ENCODE measurements at places on chromosomes 2 and 18.

- DNase-seq: no peak
Observed at GRCh38 chr2:86703704-86704361, 16.3 kb upstream of the RMND5A start.

DNA sequence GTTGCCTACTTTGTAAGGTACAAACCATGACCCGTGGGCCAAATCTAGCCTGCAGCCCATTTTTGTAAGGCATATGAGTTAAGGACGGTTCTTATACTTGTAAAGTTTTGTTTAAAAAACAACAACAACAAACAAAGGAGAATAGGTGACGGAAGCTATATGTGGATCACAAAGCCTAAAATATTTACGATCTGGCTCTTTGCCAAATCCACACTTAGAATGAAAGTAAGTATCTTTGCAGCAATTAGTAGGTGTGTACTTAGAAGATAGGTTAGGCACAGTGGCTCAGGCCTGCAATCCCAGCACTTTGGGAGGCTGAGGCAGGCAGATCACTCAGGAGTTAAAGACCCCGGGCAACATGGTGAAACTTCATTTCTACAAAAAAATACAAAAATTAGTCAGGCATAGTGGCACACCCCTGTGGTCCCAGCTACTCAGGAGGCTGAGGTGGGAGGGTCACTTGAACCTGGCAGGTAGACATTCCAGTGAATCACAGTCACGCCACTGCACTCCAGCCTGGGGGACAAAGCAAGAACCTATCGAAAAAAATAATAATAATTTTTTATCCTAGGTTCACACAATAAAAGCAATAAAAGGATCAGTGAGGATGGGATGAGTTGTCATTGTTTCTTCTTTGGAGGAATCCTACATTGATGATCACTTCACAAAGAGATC is 57.8 kb upstream of the CTAGE1 start:
- no peak for DNase-seq

- DNase-seq: no peak
Observed at GRCh38 chr2:60804473-60804872, 48.4 kb downstream of the PAPOLG start.

- no peak for DNase-seq
Observed at GRCh38 chr18:32026491-32027086, 8.0 kb downstream of the RNF125 start.

DNA sequence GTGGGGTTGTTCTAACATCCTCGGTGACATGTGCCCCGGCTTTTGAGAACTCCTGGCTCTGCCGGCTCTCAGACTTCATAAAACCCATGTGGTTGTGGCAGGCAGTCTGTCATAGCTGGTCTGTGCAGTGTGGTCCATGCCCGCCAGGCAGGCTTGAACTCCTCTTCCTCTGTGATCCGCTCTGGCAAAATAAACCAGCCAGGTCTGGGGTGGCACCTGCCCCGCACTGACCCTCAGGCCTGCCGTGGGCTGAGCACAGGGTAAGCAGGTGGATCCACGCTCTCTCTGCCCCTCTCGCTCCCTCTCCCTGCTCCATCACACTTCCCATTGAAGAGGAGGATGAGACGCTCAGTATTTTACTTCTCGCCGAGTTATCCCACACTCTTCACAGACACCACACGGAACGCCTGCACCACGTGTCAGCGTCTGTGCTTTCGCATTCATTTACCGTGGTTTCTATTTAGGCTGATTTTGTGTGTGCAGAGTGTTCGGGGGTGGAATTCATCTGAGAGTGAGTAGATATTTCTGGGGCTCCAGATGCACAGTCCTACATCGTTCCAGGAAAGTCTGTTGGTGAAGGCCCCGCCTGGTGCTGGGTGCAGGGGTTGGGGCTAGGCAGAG is 56.4 kb downstream of the RTP5 start:
- DNase-seq: no peak

DNA sequence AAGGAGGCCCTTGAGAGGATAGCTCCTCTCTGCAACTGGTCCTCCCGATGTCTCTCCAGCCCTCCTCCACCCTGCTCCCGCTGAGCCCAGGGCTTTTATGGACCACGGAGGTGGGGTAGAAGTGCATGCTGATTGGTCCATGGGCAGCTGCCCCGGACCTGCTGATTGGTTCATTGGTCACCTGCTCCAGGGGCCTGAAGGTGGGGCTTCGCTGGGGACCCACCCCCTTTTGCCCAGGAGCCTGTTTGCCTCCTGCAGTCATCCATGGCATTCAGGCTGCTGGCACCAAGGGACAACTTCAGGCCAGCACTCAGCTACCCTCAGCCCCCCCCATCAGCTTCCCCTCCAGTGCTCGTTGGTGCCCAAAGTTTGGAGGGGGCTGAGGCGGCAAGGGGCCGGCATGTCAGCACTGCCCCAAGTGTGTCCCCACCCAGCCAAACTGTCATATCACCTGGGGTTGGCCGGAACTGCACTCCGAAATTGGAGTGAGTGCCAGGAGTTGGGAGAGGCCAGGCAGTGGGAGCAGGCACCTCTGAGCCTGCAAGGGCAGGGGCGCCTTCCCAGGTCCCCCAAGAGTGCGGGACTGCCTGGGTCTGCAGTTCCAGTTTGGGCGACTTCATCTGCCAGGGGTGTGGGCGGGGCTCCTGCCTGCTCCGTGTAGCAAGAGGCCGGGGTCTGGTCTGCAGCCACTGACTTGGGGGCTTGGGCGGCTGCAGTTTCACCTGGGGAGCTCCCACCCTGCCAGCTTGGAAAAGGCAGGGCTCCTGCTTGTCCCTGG is 288.9 kb downstream of the RDH14 start:
- no peak for DNase-seq

DNA sequence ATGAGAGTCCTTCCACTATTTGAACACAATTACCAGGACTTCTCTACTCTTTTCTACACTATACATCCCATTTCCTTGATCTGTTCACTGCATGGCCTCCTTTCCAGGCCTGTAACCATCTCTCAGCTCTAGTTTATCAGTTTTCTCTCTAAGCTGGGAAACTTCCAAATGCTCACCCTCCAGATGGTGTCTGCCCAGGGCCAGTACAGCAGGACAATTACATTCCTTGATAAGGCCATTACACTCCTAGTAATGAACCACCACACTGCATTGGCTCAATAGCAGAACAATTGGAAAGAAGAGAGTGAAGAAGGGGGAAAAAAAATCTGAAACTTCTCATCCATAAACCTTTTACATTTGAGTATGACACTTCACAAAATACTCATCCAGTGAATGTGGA is 359.1 kb downstream of the ALK start:
- no peak for DNase-seq

GRCh38 chr2:11169333-11169732 is 14.1 kb downstream of the SLC66A3 start:
- DNase-seq: no peak

DNA sequence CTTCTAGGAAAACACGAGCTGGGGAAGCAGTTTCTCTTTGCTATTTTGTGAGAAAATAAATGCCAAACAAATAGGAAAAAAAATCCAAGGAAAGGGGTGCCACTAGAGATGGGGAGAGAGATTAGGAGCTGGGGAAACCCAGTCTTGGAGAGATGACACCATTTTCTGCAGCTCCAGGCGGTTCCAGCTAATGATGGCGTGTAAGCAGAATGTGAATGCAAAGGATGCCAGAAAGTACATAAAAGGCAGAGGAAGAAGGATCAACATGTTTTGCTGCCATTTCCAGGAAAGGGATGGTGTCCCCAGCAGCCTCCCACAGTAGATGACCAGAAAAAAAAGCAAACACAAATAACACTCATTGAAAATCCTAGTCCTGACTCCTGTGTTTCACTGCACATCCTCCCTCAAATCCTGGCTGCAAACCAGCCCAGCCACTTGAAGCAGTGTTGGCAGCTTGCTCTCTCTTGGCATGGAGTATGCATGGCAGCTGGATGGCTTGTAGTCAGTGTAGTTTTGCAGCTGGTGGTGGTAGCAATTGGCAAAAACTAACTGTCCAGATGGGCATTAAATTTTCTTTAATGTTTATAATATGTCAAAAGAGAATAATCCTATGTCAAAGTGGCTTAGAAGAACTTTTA is 93.6 kb downstream of the FTCDNL1 start:
- DNase-seq: no peak

DNA sequence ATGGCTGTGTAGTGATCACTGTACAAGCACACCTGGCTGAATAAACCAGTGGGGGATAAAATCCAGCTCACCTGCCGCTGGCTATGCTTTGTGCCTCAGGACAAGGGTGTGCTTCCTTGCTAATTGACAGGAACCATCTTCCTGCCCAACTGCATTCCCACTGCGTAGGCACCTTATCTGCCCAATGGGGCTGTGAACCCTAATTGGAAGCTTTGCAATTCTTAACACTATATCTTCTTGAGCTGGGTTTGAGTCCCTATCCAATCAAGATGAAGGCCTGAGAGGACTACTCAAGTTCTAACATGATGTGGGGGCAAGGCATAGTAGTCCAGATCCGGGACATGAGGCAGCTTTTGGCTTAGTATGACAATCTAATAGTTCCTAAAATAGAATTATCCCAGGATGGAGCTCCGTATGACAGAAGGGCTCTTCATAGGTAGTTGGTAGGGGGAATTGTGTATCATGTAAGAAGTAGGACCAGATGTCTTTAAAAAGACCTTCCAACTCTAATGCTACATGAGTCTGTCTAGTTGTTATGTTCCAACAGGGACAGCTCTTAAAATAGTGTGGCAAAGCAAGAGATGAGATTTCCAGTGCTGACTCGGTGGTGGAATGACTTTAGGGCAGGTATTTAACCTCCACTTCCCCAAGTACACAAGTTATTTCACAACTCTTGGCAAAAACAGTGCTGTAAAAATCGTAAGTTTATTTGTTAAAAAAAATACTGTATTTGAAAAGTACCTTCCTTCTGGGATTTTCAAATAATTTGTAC is 2.3 kb upstream of the TMEM150A start:
- DNase-seq: no peak

DNA sequence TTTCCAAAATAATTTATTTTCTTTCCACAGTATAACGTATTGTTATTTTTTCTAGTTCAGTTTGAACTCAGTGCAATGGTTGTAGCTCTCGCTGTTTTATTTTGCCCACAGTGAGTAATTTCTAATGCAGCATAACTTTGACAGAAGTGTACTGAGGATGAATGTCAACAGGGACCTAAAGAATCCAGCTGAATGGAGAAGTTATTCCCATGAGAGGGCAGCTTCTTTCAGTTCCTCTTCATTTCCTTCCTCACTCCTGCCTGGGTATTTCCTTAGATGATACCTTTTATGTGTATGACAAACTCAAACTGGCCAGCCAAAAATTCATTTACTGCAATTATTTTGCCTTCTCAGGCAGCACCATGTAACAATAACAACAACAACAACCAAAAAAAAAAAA is 1223.1 kb upstream of the ZEB2 start:
- DNase-seq: no peak

DNA sequence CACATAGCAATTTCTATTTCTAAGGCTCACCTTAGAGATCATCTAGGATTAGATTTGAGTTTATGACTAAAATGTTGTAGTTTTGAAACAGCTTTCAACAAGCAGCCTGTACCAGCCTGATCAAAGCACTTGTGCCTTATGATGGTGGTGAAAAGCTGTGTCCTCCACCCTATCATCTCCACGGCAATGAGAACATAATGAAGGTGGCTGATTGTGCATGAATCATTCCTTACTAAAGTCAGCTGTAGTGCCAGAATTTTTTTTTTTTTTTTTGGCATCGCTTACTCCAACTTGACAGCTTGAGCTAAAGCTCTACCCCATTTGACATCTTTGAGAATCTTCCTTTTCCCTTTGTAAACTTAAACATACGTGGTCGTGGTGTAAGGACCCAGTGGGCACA is 86.0 kb downstream of the DCC start:
- DNase-seq: no peak

GRCh38 chr2:156110890-156111289 is 221.6 kb downstream of the NR4A2 start:
- DNase-seq: peak; percentile 13

DNA sequence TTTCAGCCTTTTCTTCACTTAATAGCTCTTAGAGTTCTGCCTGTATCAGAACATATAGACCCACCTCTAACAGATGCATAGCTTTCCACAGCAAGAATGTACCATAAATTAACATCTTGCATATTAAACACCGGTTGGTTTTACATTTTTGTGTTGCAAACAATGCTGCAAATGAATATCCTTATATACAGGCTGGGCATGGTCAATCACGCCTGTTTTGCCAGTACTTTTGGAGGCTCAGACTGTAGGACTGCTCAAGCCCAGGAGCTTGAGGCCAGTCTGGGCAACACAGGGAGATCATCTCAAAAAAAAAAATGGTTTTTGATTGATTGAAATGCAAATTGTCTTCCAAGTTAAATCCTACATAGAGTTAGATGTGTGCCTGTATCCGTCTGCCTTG is 1.5 kb upstream of the LCT start:
- no peak for DNase-seq
